Testis (tissue), 5 donors: ENCODE measurements at places on chromosomes 11 and 22. TPM values are rescaled to one million over a fixed set of nuclear protein-coding genes. Genes with fewer than 3 reads are reported as not detected.

TNNT3 gene
- polyA plus RNA-seq = 16.1 TPM

APOA1 gene
- 617 TPM for polyA plus RNA-seq

INPP5J gene
- polyA plus RNA-seq = 5.2 TPM

MRE11 gene
- 9.2 TPM for polyA plus RNA-seq

CREB3L1 gene
- polyA plus RNA-seq = 19.2 TPM

PRRG4 gene
- 1.0 TPM for polyA plus RNA-seq

CNGA4 gene
- polyA plus RNA-seq = 14.4 TPM

OR8G5 gene
- 5.7 TPM for polyA plus RNA-seq

RAB36 gene
- 11.1 TPM for polyA plus RNA-seq
